ENCODE measurements at places on chromosomes 2 and 18.

- DNase-seq = no peak
These were observed 126.6 kb downstream of the VAPA start for GRCh38 chr18:10040287-10041011.

- DNase-seq = no peak
These were observed 158.8 kb upstream of the WDSUB1 start for GRCh38 chr2:159445307-159445706.

- DNase-seq = no peak
These were observed 25.6 kb downstream of the AP1S3 start for GRCh38 chr2:223811757-223812156.

DNA sequence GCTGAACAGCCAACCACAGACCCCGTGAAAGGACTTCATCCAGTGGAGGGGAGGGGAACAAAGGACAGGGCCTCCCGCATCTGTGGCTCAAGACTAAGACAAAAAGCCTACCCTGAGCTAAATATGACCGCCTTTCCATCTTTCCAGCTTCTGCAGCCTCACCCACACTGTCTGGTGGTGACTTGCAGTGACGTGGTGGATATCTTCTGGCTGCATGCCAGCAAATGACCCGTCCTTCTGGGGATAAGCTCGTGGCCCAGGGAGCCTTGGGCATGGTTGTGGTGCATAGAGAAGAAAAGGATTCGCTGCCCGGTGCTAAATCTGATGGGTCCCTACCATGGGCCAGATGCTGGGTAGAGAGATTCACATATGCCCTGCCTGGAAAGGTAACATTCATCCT is 8.7 kb upstream of the NGEF start:
- no peak for DNase-seq

- no peak for DNase-seq
These were observed 53.9 kb downstream of the ANKMY1 start for GRCh38 chr2:240503848-240504247.

DNA sequence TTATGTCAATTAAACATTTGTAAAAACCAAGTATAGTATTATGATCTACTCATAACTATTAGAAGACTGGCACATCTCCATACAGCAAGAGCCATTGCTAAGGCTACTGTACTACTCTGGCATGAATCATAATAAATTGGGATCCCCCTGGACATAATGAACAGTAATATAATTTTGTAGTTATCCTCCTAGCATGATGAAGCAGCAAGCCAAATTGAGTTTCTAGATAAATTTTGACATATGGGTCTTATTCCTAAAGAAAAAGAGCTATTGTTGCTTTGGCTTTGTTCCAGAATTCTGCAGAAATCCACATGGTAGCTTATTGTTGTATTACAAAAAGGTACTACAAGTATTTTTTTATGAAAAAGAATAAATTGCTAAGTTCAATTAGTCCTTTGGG is 204.3 kb downstream of the CAMKMT start:
- no peak for DNase-seq

DNA sequence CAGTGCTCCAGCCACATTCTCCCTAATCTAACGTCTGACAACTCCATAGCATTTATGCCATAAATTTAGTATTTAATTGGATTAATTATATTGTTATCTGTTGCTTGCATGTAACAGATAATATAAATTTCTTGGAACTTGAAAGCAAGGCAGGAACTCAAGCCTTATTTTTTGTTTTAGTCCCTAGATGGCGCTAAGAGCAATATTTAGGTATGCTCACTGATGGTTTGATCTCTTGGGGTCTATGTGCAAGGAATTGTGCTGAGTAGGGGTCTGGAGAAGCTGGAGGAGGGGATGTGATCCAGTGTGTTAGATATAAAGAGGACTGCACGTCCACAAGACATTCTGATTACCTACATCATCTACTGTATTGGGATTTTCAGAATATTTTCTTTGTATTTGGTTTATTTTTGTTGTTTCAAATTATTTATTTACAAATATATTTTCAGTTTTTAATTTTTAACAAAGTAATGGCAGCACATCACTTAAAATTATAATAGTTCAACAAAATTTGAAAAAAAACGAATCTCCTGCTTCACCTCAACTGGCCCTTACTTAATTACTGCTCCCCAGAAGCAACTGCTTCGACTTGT is 32.8 kb downstream of the KATNAL2 start:
- no peak for DNase-seq

DNA sequence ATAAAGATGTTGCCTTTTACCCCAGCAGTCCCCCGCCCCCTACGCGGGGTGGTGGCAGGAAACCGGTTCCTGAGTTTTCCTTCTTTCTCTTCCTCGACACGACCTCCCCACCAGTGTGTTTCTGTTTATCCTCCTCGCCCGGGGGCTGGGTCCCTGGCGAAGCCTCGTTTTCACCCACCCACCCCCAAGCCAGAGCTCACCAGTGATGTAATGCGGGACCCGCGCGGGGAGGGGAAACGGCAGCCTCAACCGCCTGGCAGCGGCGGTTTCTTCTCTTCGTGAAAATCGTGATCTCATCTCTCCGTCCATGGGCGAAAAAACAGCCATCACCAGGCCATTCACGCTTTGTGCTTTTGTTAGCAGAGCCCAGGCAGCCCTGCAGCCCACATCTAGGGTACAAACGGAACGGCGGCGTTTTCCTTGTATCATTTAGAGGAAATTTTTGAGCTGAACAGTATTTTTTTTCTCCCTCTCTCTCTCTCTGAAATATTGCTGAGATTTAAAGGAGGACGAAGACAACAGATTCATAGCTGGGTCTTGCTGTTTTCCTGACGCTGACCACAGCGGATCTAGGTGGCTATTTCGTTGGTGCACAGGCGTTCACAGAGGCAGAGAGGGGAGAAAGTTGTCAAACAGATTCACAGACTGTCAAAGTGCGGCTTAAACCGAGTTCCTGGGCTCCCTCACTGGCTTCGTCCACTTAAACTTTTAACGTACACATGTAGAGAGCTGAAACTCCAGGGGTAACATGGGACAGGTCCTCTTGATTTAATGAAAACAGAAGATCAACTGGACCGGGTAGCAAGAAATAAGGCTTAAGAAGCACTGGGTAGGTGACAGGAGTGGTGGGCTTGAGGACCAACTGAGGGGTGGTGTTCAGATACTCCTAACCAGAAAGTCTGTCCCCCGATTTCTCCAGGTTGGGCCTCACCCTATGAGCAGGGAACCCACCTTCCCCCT is 21.9 kb upstream of the PAX3 start:
- no peak for DNase-seq

GRCh38 chr2:121603185-121603584 is 46.1 kb downstream of the CLASP1 start:
- DNase-seq = no peak

DNA sequence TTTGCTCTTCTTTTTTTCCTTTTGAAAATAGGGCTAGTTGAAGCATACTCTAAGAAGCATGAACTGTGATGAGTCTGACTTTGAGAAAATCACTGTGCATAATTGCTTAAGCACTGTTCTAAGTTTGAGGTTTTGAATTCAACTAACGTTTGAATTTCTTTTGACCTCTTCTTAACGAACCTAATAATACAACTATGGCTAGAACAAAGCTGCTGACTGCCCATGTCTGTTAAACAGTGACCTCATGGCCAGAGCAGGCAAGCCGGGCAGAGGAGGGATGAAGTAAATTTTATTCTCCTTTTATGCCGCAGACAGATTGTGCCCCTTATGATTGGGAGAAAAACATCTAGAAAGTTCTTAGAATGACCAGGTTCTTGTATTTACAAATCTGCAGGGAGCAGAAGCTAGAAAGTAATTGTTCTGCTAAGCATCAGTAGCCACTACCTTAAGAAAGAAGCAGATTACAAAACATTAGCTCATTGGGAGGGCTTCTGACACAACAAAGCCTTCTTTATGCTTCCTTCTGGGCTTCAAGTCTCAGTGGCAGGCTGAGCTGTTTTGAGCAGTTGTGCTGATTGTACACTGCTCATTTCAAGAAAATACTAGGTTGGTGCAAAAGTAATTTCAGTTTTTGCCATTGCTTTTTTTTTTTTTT is 97.8 kb upstream of the RASGRP3 start:
- DNase-seq = no peak
